ENCODE measurements at places on chromosomes 16 and 17. TPM values are rescaled to one million over a fixed set of nuclear protein-coding genes. Genes with fewer than 3 reads are reported as not detected.

DNA sequence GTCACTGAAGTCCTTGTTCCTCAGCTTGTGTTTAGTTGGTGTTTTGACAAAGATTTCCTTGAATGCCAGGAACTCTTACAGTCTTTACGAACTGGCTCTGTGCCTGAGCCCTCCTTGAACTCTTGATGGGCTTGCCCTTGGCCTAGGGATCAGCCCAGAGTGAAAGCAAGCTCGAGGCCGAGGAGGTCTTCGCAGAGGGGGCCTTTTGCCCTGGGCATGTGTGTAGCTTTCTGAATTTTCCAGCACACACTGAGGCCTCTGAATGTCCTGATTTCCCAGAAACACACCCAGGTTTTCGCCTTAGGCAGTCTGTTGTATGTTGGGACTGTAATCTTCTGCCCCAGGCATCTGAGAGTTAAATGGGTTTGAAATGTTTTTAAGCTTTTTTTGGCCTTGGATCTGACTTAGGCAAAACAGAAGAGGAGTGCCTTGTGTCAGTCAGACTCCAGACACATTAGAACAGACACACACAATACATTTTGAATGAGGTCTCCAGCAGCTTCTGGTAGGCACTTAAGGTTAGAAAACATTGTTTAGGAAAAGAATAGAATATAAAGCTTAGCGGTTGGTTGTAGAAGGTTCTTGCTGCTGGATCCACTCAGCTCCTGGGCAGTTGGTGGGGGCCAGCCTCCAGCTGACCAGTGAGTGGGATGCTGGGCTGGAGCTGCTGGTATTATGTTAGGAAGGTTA is 17.1 kb downstream of the FOXK2 start:
- no peaks in the 10 kb centered on the region for H3K27me3 ChIP-seq
- peak overlapping the region; percentile 88 for H3K27ac ChIP-seq
- H3K4me3 ChIP-seq, result no peak overlapping the region
- peaks cover 34% of the 10 kb centered on the region for H3K4me1 ChIP-seq
- no peaks in the 10 kb centered on the region for H3K36me3 ChIP-seq

- peaks cover 12% of the 10 kb centered on the region for H3K4me1 ChIP-seq
- peak; percentile 19 for DNase-seq
- H3K4me3 ChIP-seq, result no peak overlapping the region
- peak overlapping the region; percentile 39 for H3K27ac ChIP-seq
Measured at GRCh38 chr16:19008245-19009169, 24.8 kb downstream of the TMC7 start.

- H3K27me3 ChIP-seq, result no peaks in the 10 kb centered on the region
- H3K4me3 ChIP-seq, result no peak overlapping the region
- H3K36me3 ChIP-seq, result no peaks in the 10 kb centered on the region
- H3K4me1 ChIP-seq, result peaks cover 31% of the 10 kb centered on the region
- no peak overlapping the region for H3K27ac ChIP-seq
Measured at GRCh38 chr17:77990301-77990700, 31.8 kb downstream of the TNRC6C start.

DNA sequence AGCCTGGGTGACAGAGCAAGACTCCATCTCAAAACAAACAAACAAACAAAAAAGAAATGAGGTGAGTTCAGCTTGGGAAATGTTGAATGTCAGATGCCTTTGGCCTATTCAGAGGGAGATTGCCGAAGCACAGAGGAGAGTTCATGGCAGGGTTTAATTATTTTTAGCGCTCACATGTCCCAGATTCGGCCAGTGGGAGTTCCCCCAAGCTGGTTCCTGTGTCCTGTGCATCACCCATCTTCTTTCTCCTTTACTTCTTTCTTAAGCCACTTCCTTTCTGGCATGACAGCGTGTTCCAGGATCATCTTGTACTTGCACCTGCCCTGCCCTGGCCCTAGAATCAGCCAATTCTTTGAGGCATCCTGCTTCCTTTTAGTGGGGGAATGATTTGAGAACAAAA is 9.2 kb downstream of the MPV17L start:
- peak overlapping the region; percentile 68 for H3K27ac ChIP-seq
- peaks cover 27% of the 10 kb centered on the region for H3K4me1 ChIP-seq
- H3K36me3 ChIP-seq, result 0 out of 2 replicates have a peak, but pooled peaks cover 2% of the 10 kb centered on the region
- DNase-seq, result no peak
- H3K4me3 ChIP-seq, result no peak overlapping the region

DNA sequence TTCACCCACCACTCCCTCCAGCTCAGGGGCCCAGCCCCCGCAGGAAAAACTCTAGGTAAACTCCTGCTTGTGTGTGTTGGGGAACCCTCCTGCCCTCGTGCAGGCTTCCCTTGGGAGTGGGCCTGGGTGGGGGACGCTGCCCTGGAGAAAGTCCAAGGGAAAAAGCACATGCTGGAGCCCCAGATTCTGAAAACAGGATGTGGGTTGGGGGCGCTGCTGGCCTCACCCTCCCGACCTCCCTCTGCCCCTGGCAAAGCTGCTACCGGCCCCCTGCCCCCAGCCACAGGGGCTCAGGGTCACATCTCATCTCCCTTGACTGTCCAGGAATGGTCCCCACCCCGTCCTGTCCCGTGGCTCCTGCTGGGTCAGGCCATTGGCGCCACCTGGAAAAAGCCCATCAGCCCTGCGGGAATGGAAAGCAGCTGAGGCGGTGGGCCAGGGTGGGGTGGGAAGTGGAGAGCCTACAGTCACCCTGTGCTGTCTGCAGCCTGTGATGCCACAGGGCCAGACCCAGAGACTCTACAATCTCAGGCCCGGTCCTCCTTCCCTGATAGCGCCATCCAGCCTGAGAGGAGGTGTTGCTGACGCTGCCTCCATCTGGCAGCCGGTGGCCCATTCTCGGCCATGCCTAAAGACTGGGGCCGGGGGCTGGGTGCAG is 2.5 kb upstream of the GJD3 start:
- H3K27ac ChIP-seq, result no peak overlapping the region
- H3K36me3 ChIP-seq, result 0 out of 2 replicates have a peak, but pooled peaks cover 2% of the 10 kb centered on the region
- DNase-seq, result no peak
- peaks cover 22% of the 10 kb centered on the region for H3K4me1 ChIP-seq

GRCh38 chr16:12758031-12758669 is 45.5 kb downstream of the CPPED1 start:
- no peak for DNase-seq
- H3K4me3 ChIP-seq, result no peak overlapping the region
- no peaks in the 10 kb centered on the region for H3K36me3 ChIP-seq
- no peaks in the 10 kb centered on the region for H3K27me3 ChIP-seq
- H3K27ac ChIP-seq, result no peak overlapping the region

GRCh38 chr16:51138178-51138577 is 12.9 kb downstream of the SALL1 start:
- H3K27ac ChIP-seq, result peak overlapping the region; percentile 58
- H3K4me1 ChIP-seq, result peaks cover 34% of the 10 kb centered on the region
- H3K27me3 ChIP-seq, result no peaks in the 10 kb centered on the region

DNA sequence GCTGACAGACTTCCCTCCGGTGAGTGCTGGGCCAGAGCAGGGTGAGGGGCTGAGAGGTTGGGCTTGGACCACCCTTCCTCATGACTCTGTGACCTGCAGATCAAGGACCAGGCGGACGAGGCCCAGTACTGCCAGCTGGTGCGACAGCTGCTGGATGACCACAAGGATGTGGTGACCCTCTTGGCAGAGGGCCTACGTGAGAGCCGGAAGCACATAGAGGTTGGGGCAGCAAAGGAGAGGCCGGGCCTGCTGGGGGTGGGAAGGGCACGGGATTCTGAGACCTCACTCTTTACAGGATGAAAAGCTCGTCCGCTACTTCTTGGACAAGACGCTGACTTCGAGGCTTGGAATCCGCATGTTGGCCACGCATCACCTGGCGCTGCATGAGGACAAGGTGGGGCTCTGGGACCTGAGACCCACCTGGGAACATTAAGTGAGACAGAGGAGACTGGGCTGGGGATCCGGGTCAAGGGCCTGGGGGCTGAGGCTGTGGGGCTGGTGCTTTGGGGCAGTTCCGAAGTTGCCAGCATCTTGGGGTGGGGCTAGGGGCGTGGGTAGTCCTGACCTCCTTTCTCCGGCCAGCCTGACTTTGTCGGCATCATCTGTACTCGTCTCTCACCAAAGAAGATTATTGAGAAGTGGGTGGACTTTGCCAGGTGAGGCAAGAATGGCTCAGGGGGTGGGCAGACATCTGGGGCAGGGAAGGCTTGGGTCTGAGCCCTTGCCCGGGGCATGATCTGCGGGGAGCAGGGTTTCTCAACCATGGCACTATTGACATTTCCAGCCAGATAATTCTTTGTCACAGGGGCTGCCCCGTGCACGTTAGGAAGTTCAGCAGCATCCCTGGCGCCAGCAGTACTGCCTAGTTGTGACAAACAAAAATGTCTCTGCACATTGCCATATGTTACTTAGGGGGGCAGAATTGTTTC is 2.2 kb downstream of the BCKDK start:
- H3K36me3 ChIP-seq, result peaks cover 30% of the 10 kb centered on the region
- H3K4me1 ChIP-seq, result peaks cover 9% of the 10 kb centered on the region
- peak overlapping the region; percentile 67 for H3K4me3 ChIP-seq
- DNase-seq, result no peak
- H3K27ac ChIP-seq, result no peak overlapping the region

GRCh38 chr16:12482455-12483220 is 321.0 kb downstream of the CPPED1 start:
- H3K4me1 ChIP-seq, result no peaks in the 10 kb centered on the region
- DNase-seq, result no peak
- H3K36me3 ChIP-seq, result no peaks in the 10 kb centered on the region
- H3K27me3 ChIP-seq, result no peaks in the 10 kb centered on the region
- H3K4me3 ChIP-seq, result no peak overlapping the region
- H3K27ac ChIP-seq, result no peak overlapping the region

DNA sequence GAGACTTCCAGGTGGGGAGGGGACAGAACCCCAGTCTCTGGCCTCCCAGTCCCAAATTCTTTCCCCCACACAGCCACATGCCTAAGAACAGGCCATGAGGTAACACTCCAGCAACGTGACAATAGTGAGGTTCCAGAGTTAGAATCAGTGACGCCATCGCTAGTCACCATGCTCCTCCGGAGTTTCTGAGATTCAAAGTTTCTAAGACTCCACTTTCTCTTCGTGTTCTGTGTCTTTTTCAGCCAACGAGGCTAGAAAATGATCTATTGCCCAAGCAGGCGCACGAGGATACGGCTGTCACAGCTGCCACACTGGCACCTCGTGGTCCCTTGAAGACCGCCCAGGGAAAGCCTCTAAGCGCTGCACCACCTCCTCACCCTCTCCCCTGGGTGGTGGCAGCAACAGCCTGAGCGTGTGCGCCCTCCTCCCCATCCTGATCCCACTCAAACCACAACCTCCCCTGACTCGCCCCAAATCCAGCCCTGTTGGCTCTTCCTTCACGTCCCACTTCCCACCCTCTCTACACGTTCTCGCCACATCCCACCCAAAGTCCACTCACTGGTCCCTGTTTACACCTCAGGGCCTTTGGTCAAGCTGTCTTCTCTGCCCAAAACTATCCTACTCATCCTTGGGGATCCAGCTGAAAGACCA is 1.0 kb downstream of the MCRIP1 start:
- H3K36me3 ChIP-seq, result no peaks in the 10 kb centered on the region
- 0 out of 2 replicates have a peak overlapping the region, but pooled peaks have one; percentile 45 for H3K27ac ChIP-seq
- peak overlapping the region; percentile 90 for H3K4me3 ChIP-seq
- H3K4me1 ChIP-seq, result peaks cover 12% of the 10 kb centered on the region

The C17orf67 gene
- total RNA-seq, result 3.0 TPM

The WFDC1 gene
- total RNA-seq, result 0.41 TPM

The AIPL1 gene
- 0.46 TPM for total RNA-seq

The MFSD11 gene
- total RNA-seq, result 24.1 TPM

The KRTAP9-2 gene
- total RNA-seq, result not detected

The GPR179 gene
- 0.46 TPM for total RNA-seq

The NOD2 gene
- 0.34 TPM for total RNA-seq

All from WTC11 (cell line).